GM03348 (cell line): ENCODE measurements at places on chromosomes 4 and X.

- DNase-seq = no peak
Measured at GRCh38 chr4:86755388-86755787, 93.8 kb downstream of the SLC10A6 start.

GRCh38 chr4:184384056-184384809, 90.1 kb downstream of the IRF2 start:
- DNase-seq = peak; percentile 64

GRCh38 chrX:40968180-40968579, 117.1 kb upstream of the USP9X start:
- DNase-seq = no peak

GRCh38 chr4:140861359-140862176, 105.4 kb upstream of the TBC1D9 start:
- DNase-seq = peak; percentile 72

GRCh38 chr4:106495476-106495875, 126.9 kb upstream of the GIMD1 start:
- DNase-seq = peak; percentile 75

GRCh38 chrX:38304010-38304409, 23.3 kb downstream of the RPGR start:
- DNase-seq = no peak

DNA sequence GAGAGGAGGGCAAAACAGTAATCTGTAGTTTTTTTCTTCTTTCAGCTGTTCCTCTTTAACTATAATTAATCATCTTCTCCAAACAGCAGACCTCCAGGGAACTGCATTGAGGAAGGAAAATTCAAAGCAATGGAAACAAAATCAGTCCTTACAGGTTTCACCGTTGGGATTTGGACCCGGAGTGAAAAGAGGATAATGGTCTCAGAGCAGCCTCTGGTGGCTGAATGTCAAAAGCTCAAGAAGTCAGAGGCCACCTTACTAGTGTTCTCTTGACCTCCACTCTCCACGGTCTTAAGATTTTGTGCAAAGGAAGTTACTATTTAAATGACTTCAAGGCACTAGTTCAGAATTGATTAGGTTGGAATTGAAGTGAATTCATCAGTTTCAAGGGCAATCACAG, 16.0 kb upstream of the MID1 start:
- DNase-seq = peak; percentile 39

DNA sequence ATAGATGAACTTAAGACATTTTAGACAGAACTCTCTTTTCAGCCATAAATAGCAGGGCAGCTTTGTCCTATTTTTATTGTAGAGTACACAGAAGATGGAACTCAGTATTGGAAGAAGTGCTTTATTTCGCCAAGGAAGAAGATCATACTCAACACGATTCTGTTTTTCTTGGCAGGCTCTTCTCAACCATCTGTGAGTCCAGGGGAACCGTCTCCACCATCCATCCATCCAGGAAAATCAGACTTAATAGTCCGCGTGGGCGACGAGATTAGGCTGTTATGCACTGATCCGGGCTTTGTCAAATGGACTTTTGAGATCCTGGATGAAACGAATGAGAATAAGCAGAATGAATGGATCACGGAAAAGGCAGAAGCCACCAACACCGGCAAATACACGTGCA, 37.6 kb downstream of the KIT start:
- DNase-seq = no peak

DNA sequence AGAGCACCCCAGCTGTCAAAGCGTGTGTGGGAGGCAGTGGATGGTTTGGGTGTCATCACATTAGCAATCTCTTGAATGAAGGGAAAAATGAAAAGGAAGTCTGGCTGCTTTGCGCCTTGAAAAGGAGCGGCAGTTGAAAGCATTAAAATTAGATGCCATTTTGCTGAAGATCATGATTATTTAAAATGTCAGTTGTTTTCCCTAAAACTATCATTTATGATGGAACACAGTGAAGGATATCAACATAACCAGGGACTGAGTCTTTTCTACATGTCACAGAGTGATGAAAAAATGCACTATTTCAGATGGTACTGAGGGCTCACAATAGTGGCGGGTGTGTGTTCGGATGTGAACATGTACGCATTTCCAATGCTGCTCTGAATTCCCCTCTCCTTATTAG, 450.2 kb upstream of the CPEB2 start:
- DNase-seq = no peak

DNA sequence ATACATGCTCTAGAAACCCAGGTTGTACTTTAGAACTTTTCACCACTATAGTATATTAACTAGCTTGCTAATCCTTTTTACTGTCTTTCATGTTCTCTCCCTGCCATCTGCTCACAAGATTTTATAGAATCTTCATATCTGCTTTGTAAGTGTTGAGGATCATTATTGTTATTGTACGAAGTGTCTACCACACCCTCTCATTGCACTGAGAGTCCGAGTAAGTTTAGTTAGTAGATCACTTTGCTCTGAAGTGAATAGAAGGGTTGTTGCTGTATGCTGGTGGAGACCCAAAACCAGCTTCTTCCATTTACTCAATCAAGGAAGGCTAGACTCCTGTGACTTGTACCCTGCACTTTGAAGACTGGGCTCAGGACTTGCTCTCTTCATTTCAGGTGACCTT, 17.1 kb downstream of the GAB1 start:
- DNase-seq = no peak

- peak; percentile 57 for DNase-seq
Measured at GRCh38 chrX:48531358-48531959, 8.1 kb upstream of the TBC1D25 start.

GRCh38 chr4:153486281-153487151, 20.4 kb downstream of the TMEM131L start:
- peak; percentile 86 for DNase-seq

- DNase-seq = no peak
Measured at GRCh38 chr4:114217150-114217817, 237.8 kb upstream of the ARSJ start.

DNA sequence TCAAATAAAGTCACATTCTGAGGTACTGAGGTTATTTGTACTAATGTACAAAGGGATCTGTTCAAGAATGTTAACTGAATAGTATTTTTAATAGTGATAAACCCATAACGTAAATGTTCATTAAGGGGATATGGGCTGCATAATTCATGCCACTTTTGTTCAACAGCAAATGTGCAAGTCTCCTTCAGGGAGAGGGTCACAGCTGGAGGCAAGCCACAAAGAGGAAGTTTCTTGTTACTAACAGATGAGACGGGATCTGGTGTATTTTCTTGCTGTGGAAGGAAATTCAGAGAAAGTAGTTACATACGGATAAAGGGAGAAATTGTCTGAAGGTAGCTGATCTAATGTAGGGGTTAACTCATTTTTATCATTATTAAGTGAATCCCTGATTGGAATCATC, 10.0 kb downstream of the ZFP42 start:
- DNase-seq = no peak

DNA sequence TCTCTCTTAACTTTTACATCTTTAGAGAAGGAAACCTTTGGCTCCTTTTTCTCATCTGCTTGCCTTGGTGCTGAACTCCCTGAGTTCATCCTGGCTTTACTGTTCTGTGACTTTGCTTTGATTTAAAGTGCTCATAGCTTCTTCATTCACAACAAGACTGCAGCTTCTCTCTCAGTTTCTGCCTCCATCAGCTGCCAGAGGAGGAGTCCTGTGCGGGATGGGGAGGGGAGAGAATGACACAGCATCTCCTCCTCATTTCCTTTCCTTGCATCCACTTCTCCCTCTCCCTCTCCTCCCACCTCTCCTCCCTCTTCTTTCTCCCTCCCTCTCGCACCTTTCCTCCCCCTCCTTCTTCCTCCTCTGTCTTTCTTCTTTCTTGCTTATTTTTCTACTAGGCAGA, 42.0 kb downstream of the CBLL2 start:
- DNase-seq = no peak

GRCh38 chrX:132592880-132593279, 104.0 kb upstream of the MBNL3 start:
- DNase-seq = peak; percentile 11

- DNase-seq = no peak
Measured at GRCh38 chrX:13276991-13277390, 42.9 kb downstream of the ATXN3L start.

DNA sequence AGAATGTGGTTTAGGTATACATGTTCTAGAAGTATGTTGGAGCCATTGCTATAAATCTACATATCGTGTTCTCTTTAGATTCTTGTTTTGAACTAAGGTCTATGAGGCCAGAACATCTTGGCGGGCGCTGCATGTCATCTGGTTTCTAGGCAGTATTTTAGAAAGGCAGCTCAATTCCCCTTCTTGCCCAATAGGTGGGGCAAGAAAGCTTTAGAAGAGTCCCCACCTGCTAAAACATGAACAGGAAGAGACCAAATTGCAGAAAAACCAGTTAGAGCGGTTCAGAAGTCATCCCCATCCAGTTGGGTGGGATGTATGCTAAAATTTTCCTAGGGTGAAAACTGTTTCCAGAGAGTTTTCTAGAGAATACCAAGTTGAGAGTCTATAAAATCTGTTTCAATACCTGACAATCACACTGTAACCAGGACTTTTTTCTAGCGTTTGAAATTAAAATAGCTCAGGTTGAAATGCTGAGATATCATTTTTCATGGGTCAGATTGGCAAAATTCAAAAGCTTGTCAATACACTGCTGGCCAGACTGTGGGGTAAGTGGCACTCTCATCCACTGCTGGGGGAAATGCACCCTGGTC, 17.5 kb upstream of the SH3KBP1 start:
- DNase-seq = peak; percentile 60

- no peak for DNase-seq
Measured at GRCh38 chr4:73417973-73418372, 13.9 kb downstream of the ALB start.

DNA sequence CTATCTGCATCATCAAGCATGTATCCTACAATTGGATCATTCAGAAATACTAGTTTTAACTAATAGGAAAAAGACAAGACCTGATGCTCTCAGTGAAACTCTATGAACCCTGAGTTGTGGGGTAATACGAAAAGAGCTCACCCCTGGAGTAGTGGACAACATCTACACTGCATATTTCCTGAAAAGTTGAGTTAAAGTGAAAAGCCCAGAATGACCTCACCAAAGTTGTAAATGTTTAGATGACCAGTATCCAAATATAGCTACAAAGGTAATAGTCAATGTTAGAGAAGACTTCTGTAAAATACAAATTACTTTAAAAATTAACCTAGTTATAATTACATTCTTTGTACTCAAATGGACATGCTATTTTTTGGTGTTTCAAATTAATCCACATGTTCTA, 52.8 kb upstream of the SRPX start:
- no peak for DNase-seq

- DNase-seq = no peak
Measured at GRCh38 chr4:77342170-77342810, 185.3 kb downstream of the CCNG2 start.

GRCh38 chr4:68021185-68021584, 57.9 kb upstream of the TMPRSS11A start:
- DNase-seq = peak; percentile 35

DNA sequence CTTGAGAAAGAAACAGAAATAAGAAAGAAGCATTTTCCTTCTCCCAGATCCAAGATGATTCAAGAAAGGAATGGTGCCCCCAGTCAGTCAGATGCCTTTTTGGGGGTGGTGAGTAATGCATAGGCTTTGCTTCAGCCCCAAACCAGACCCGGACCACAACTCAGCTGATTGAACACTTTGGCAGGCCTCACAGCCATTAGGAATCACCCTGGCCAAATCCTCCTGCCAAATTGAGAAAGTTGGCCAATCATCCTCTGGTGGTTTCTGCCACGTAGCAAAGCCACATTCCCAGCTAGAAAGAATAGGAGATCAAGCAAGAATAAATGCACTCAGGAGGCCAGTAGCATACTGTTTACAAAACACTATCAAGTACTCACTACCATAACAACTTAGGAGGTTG, 33.7 kb downstream of the FRMD7 start:
- peak; percentile 6 for DNase-seq

DNA sequence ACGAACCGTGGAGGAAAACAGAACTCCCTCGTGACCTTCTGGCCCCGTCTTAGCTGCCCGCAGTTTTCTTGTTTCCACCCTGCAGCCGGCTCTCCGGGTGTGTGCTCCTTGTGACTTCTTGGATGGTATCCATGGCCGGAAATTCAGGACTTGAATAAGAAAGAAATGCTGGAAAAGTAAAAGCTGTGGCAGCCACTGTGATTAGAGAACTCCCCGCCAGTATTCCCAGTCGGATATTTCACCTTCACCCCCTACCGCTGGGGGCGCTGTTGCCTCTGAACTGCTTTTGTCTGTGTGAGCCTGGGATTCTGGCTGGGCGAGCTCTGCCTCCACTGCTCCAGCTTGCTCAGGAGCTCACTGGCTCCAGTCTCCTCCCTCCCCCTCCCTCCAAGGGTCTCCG, 41.5 kb upstream of the CYP4V2 start:
- DNase-seq = peak; percentile 57

DNA sequence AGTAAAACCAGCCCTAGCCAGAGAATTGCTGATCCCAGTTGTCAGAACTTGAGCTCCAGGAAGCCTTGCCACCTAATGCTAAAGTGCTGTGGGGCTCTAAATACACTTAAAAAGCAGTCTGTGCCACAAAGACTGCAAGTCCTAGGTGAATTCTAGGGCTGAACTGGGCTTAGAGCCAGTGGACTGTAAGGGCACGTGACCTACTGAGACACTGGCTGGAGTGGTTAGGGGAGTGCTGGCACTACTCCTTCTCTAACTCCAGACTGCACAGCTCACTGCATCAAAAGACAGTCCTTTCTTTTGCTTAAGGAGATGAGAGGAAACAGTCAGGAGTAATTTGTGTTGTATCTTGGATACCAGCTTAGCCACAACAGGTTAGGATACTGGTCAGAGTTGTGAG, 1240.2 kb downstream of the FAM133A start:
- DNase-seq = no peak

- DNase-seq = no peak
Measured at GRCh38 chr4:180169394-180169793, 2073.8 kb upstream of the TENM3 start.

DNA sequence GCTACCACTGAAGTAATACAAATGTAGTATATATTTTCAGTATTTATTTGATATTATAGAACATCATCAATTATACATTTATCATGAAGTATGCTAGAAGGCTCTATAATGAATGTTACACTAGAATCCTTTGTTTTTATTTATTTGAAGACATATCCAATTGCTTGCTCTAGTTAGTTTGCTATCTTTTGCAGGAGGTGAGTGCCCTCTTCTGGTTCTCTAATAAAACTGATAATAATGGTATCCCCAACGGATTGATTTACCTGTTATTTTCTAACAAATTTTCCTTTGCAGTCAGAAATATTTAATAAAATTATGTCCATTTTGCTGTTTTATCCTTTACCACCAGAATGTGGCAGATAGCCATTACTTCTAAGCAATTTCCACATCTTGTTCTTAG, 274.3 kb upstream of the TACR3 start:
- no peak for DNase-seq

- no peak for DNase-seq
Measured at GRCh38 chrX:118571836-118572235, 76.2 kb downstream of the DOCK11 start.

DNA sequence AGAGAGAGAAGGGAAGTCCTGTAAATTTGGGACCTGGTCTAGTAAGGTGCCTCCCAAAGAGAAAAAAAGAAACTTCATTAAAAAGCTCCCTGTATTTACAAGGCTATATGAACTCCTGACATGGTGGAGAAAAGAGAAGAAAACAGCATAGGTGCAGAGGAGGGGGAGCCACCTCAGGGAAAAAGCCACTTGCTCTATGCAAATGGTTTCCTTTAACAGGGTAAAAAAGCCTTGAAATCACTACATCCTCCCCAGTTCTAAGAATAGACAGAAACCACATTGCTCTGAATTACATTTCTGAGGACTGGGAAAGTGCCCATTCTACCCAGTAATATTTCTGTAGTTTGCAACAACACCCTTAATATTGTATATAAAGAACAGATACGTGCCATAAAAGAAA, 165.5 kb downstream of the KLF8 start:
- DNase-seq = no peak

GRCh38 chr4:34221986-34222385, 2022.3 kb downstream of the ARAP2 start:
- no peak for DNase-seq
